ENCODE measurements at places on chromosomes 4 and X.

GRCh38 chr4:189355590-189355989 lies 585.1 kb upstream of the FRG1 start:
- no peak for DNase-seq

DNA sequence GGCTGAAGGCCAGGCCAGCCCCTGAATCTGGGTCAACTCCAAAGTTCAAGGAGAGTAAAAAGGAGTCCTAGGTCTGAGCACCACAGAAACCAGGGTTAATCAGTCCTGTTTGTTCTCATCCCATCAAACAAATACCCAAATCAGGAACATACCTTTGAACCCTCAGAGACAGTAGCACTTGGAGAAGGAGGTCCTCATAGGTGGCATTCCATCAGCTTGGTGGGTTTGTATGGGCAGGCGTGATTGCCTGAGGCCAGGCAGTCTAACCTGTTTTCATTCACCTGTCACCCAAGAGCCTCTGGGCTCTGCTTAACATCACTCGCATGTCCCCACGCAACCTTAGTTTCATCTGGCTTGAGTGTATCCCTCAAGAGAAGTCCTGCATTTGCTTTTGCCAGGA lies 17.5 kb upstream of the MBTPS2 start:
- no peak for DNase-seq

DNA sequence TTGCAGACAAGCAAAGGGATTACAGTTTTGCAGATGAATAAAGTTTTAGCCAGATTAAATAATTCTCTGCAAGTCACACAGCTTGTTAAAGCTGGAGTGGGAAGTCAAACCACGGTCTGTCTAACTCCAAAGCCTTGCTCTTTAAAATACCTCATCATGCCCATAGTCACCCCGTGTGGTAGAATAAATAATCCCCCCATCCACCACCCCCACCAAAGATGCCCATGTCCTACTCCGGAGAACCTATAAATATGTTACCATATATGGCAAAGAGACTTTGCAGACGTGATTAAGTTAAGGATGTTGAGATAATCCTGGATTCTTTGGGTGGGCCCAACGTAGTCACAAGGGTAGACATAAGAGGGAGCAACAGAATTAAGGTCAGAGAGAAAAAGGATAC lies 118.7 kb downstream of the BEND2 start:
- no peak for DNase-seq

GRCh38 chrX:18561020-18561419 lies 110.9 kb downstream of the RS1 start:
- no peak for DNase-seq

- no peak for DNase-seq
These were observed 1.1 kb downstream of the PLXNA3 start for GRCh38 chrX:154458954-154459778.

GRCh38 chrX:71815906-71816156 lies 52.7 kb downstream of the CXorf49B start:
- no peak for DNase-seq

DNA sequence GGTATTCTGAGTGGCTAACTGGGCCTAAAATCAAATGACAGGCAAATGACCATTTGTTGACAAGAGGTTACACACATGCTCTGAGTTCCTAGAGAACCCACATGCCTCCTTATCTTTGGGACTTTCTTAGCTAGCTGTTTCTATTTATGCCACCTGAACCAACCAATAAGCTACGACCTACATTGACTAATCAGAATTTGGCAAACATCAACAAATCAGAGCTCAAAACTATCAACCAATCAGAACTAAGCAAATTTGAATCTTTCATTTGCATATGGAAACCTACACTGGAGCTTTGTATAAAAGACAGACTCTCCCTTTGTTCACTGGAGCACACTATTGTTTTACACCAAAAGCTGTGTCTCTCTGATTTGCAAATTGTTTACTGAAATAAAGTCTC lies 192.0 kb downstream of the CXXC4 start:
- no peak for DNase-seq

DNA sequence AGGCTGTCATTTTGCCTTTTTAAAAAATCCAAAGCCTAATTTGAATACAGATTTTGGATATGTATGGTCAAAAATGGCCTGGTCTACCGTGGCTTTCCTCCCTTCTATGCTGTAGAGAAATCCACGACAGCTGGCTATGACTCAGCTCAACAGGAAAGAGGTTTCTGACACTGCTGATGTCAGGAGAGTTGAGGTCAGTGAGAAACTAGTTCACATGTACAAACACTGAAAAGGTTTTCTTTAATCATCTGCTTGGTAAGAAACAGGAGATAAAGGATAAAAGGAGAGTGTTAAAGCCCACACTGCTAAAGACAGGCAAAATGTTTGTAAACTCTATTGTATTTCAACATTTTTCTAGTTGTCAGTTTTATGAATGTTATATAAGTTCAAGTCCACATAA lies 113.9 kb downstream of the NYX start:
- DNase-seq = no peak

DNA sequence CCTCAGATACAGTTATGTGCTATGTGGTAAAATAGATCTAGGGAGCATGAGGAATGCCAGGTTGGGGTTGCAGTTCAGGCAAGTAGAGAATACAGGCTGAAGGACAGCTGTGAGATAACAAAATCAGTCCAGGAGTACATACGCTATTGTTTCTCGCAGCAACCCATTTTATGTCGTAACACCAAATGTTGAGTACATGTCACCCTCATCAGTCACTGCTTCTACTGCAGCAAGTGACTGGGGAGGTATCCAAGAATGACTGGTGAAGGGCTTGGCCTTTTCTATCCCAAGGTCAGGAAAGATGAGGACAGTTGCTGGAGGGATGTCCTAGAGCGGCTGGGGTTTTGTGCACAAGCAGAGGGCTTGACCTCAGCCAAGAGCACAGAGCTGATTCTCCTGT lies 172.1 kb downstream of the CBR4 start:
- no peak for DNase-seq

GRCh38 chr4:170089668-170090351 lies at the start of gene AADAT:
Gene AADAT, minus strand, starts transcription at chr4:170089956. Its CDS starts 266 bp downstream, at chr4:170089690.
- no peak for DNase-seq

DNA sequence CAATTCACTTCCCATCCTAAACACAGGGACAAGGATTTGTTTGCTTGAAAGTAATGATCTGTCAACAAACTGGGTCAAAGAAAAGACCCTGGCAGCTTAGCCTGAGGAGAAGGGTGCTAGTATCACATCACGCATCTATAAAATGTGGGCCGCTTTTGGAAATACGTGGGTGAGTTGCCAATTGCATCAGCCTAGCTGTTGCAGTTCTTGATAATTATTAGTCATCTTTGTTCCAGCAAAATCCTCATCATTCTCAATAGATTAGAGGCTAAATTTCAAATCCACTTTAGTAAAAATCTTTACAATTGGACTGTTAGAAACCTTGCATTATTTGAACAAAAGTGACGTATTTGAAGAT lies 33.6 kb upstream of the TAPT1 start:
- no peak for DNase-seq

GRCh38 chr4:158410272-158410671 lies 111.4 kb upstream of the RXFP1 start:
- no peak for DNase-seq

- no peak for DNase-seq
These were observed 1.2 kb downstream of the MGST2 start for GRCh38 chr4:139666735-139667281.

- DNase-seq = no peak
These were observed at the start of gene PLAC1 for GRCh38 chrX:134658002-134658759. Gene PLAC1, minus strand, starts transcription at chrX:134658471. Its CDS starts 91,789 bp downstream, at chrX:134566682.

- DNase-seq = no peak
These were observed 51.8 kb upstream of the TRAM1L1 start for GRCh38 chr4:117137145-117137544.

DNA sequence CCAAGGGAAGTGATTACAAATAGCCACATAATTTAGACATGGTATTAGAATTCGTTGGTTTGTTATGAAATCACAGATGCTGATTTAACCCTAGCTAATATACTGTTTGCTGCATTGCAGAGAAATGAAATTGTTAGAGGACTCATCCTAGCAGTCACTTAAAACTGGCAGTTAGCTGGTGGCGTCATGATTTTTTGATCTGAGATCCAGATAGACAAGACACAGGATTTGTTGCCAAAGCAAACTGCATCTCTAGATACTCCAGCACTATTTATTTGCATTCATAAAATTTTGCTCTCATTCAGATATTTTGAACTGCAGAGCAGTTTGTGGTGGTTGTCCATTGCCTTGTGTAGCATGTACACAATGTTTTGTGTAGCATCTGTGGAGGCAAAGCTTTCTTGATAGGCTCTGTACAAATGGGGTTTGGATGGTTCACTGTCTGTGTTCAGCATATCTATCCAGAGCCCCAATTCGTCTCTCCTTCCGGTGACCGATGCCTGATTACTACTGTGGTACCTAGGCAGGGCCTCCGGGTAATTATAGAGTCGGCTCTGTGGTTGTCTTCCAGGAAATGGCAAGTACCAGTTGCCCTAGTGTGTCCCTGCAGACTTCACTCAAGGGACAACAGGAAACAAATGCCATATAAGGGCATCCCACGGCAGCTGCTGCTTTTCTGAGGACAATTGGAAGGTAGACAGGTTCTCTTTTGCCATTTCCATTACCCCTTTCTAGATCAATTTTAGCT lies 30.1 kb upstream of the SPARCL1 start:
- no peak for DNase-seq

- no peak for DNase-seq
These were observed 824 bp downstream of the TBC1D14 start for GRCh38 chr4:6910340-6910959.

DNA sequence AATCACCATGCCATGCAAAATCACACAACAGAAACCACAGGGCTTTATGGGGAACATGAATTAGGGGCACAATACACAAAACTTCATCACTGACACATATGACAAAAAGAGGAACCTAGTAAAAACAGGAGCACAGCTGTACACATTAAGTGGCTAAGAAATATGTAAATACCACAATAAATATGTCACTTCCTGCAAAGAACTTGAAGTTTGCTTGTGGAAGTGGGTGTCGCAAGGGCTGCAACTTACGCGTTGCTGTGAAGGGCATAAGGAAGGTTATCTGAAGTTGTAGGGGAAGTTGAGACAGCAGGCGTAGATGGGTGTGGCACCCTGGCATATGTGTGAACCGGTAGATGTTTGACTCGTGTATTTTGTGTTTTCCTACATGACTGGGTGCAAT lies 42.4 kb downstream of the CLCN4 start:
- DNase-seq = no peak

DNA sequence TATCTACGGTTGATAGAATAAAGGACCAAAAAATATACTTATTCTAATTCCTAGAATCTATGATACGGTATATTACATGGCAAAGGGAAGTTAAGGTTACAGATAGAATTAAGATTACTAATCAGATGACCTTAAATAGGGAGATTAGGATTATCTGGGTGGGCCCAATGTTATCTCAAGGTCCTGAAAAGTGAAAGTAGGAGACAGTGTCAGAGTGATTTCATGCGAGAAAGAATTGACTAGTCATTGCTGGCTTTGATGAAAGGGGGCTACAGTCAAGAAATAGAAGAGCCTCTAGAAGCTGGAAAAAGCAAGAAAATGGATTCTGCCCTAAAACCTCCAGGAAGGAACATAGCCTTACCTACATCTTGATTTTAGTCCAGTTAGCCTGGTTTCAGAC lies 176.9 kb upstream of the PPP1R2C start:
- no peak for DNase-seq

- DNase-seq = no peak
These were observed 29.0 kb downstream of the TMPRSS11B start for GRCh38 chr4:68216501-68216900.

DNA sequence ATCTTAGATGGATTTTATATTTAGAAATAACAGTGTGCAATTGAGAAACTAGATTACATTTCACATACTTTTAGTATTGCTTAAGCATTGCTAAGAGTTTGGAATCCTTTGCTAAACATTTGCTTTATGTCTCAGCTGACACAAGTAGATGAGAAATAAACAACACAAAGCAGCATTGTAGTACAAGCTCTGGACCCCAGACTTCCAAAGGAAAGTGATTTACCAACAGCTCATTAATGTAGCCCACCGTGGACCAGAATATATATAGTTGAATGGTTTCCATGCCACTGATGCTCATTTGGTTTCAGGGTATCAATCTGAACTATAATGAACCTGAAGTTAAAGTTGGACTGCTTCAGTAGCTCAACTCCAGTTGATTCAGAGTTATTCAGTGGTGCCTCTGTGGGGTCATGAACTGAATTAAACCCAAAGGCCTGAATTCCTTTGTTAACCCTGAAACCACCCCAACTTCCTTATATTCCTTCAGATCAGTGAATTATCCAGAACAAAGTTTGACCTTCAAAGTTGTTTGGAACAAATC lies 132.1 kb upstream of the NEIL3 start:
- no peak for DNase-seq

GRCh38 chr4:31482691-31483090 lies 762.5 kb downstream of the PCDH7 start:
- DNase-seq = no peak

DNA sequence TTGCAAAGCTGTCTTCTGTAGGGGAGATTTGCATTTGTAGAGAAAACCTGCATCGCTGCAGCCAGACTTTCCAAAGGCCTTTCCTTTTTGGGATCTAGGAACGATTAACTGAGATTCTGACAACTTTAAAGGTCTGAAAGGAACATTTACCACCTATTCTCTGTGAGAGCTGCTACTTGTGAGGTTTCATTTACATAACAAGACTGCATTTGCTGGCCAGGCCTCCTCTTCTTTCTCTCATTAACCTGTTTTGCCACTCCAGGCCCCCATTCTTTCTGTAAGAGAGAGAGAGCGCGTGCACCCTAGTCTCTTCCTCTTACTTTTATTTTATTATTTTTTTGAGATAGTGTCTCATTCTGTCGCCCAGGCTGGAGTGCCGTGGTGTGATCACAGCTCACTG lies 31.6 kb downstream of the TMEM31 start:
- no peak for DNase-seq

DNA sequence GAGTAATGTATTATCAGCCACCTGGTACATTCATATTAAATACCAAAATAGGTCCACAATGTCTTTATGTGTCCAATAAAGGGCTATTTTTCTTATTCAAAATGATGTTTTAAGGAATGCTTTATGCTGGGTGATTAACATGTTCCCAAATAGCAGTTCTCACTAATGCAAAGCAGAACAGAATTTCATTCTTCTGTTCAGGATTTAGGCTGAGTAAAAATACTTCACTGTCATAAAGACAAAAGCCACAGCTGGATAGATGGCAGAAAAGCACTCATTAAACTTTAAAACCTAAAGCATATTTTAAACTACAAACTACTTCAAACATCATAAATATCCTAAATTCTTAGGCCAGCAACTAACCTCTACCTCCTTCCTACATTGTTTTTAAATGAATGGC lies 244.0 kb downstream of the TMA16 start:
- DNase-seq = no peak

- no peak for DNase-seq
These were observed 144.4 kb upstream of the GATB start for GRCh38 chr4:151905197-151905596.

GRCh38 chr4:94567811-94568210 lies 116.1 kb downstream of the PDLIM5 start:
- DNase-seq = no peak

Data from activated CD8-positive, alpha-beta memory T cell treated with anti-CD3 and anti-CD28 coated beads for 4 hours (primary cell).